Vagina (tissue), 2 donors: ENCODE measurements at places on chromosomes 16 and 17.

DNA sequence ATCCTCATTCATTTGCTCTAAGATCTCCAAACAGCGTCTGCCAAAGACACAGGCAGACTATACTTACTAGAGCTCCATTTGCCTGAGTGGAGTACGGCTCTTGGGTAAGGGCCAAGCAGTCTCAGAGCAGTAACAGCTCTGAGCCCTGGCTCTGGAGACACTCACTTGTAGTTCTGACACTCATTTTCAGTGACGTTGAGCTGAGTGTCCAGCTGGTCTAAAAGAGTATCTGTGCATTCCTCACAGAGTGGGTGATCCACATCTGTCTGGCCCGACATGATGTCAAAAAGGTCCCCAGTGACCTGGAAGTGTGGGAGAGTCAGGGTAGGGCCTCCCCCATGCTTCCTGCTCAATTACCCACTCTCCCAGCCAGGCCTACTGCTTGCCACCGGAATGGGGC, 5.7 kb downstream of the BECN1 start:
- no peak for DNase-seq

DNA sequence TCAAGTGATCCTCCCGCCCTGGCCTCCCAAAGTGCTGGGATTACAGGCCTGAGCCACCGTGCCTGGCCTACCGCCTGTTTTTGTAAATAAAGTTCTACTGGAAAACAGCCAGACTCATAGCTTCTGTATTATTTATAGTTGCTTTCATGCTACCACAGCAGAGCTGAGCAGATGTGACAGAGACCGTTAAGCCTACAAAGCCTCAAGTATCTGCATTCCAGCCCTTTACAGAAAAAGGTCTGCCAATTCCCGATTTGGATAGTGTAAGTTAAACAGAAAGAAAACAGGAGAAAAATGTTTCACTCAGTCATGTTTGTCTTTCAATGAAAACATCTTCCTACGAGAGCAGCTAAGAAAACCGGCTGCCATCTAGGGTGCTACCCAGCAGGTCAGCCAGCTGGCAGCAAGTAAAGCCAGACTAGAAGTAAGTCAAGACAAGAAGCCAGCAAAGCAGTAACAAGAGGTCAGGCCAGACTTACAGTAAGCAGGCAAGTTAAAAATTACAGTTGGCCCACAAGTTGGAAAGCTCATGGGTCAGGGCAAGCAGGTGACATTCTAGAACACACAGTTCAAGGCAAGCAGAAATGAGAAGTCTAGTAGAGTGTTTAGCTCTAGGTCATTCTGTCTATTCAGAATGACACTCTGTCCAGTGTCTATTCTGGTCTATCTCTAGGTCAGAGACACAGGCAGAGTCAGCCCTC, 17.7 kb downstream of the NCBP3 start:
- DNase-seq, result no peak

DNA sequence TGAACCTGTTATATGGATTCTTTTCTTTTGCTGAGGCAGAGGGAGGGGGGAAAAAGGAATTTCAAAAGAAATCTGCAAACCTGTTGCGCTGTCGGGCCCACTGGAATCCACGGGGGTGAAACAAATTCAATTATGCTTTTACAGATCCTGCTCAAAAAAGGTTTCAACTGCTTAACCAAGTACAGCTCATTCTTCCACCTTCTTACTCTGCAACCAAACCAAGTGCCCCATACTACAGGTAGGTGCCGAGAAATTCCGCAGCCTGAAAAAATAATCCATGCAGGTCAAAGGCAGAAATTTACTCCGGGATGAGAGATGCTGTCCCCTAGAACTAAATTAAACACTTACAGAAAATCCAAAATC, 416 bp downstream of the RNF43 start:
- DNase-seq, result no peak

- DNase-seq, result no peak
Measured at GRCh38 chr16:9437115-9437514, 345.7 kb downstream of the HAPSTR1 start.

DNA sequence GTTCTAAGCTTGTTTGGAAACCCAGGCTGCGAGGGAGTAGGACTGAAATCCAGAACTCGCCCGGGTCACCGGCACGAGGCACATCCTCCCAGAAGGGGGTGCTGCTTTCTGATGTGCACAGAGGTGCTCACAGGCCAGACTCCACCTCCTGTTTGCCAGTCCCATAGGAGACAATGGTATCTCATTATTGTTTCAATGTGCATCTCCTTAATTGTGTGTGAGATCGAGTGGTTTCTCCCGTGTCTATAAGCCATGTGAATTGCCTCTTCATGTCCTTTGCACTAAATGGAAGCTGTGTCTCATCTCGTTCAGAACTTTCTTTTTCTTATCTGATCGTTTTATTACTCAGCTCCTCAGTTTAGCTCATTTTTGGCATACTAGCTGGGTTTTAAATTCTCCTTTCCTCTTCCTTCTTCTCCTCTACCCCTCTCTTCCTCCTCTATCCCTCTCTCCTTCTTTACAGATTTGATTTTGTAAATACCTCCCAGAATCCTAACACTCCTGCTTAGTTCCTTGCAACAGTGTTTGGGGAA, 32.1 kb upstream of the PRKCB start:
- DNase-seq, result no peak

- no peak for DNase-seq
Measured at GRCh38 chr17:67401598-67402504, 24.8 kb downstream of the PITPNC1 start.

- no peak for DNase-seq
Measured at GRCh38 chr17:73910821-73911515, 266.7 kb upstream of the SDK2 start.

- DNase-seq, result no peak
Measured at GRCh38 chr16:67661101-67661761, 471 bp downstream of the PARD6A start.

- no peak for DNase-seq
Measured at GRCh38 chr16:66874079-66874775, 6.1 kb upstream of the PDP2 start.

DNA sequence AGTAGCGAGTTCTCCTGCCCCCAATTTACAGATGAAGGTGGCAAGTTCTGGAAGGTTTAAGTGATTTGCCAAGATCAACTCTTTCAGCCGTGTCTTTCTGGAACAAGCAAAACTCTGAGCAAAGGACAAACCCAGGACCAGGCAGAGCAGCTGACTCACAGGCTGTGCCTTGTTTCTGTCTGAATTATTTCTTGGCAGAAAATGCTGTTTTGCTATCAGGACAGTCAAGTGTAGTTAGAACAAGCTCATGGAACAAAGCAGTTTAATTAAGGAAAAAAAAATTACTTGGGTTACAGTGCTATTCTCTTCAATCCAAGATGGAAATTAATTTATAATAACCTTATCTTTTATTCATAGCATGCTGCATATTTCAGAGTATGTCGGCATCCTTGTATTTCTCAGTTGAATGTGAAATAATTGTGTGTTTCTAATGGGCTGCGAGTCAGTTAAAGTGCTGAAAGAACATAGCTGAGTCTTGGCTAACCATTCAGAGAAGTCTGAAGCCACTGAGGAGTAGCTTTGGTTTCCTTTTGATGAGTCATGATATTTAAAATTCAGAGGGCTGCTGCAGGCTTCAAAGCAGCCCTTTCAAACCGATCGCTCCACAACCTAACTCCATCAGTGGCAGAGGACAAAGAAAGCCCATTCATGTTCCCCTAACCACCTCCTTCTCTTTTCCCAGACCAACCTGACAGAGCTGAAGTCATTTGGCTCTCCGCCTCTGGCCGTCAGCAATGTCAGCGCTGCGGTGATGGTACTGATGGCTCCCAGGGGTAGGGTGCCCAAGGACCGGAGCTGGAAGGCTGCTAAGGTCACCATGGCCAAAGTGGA, 143.7 kb downstream of the ZNF18 start:
- DNase-seq, result no peak

- no peak for DNase-seq
Measured at GRCh38 chr17:11554042-11554441, 44.2 kb upstream of the DNAH9 start.

GRCh38 chr16:67844497-67844896, 2.2 kb upstream of the NUTF2 start:
- no peak for DNase-seq

DNA sequence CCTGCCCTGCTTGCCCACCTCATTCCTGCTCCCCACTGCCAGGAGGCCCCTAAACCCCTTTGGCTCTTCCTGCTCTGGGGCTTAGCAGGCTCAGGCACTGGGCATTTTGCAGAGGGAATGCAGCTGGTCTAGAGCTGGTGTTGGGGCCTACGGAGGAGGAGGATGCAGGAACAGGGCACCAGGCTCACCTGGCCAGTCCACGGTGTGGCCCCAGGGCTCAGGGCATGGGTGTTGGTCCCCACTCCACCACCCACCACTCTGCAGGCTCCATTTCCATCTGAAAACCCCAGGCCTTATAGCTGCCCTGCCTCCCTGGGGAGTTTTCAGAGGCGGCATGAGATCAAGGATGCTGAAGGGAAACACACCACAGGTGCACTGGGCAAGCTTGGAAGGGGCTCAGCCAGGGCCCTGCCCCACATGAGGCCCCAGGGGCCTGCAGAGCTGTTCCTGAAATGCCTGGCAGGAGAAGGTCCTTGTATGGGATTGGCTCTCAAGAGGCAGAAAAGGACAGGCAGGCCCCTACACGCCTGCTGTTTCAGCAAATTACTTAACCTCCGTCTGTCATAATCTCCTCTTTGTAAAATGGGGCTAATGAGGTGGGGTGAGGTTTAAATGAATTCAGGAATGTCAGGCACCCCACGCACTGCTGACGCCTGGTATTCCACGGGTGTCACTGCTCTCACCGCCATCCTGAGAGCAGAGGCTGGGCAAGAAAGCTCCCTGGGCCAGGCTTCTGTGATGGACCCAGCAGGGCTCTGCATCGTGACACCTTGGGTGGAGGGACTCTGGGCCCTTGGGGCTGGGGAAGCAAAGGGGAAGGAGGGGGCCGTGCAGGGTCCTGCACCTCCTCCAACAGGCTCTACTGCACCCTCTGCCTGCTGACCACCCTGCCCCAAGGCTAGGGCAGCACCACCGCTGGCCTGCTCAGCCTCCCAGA, 9.3 kb downstream of the SLC47A2 start:
- DNase-seq, result no peak

GRCh38 chr17:57823469-57824401, 26.1 kb downstream of the MRPS23 start:
- no peak for DNase-seq

DNA sequence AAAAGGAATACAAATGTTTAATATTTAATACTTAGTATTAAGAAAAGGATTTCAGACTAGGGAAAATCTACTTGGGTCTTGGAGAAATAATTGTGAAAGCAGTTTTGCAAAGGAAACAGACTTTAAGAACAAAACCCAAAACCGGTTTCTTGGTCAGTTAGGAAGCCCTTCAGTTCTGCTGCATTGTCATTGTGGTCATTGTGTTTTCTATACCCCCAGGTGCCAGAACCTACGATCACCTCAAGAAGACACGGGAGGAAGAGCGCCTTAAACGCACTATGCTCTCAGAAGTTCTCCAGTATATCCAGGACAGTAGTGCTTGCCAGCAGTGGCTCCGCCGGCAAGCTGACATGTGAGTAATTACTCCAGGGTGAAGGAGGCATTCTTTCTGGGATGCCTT, 19.5 kb upstream of the DUSP14 start:
- DNase-seq, result no peak

- no peak for DNase-seq
Measured at GRCh38 chr16:84592718-84593117, 25.2 kb downstream of the COTL1 start.

GRCh38 chr17:2595716-2596115, 2.3 kb downstream of the PAFAH1B1 start:
- DNase-seq, result no peak

DNA sequence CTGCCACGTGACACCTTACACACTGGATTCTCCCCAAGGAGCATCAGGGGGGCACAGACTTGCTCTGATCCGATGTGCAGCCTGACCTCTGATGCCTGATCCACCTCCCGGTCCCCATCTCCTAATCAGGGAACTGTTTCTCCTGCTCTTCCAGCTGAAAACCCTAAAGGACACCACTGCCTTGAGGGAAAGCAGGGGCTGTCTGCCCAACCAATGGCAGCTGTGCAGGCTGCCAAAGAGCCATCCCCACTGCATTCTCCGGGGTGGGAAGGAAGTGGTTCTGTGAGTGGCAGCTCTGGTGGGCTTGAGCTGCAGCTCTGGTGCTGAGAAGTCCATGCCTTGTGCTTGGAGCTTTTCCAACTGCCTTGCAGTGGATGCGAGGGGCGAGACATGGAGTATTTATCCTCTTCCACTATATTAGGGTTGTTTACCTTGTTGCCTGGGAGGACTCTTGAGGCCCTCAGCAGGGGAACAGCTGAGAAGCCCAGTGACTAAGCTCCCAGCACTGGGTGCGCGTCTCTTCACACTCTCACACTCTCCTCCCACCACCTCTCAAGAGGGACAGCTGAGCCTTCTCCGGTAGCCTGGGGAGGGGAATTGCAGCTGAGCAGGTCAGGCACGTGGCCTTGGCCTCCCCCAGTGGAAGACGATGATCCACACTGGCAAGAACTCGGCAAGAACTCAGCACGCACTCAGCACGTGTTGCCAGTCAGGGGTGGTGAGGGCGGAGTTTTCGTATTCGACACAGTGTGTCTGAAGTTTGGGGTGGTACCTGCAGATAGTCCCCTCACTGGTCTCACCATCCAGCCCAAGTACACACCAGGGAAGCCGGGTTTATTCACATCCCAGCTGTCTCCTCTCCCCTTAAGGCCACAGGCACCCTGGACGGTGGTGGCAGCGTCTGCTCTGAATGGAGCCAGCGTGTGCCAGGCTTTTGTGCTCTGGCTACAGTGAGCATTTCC, 21.1 kb upstream of the SPATA32 start:
- no peak for DNase-seq

DNA sequence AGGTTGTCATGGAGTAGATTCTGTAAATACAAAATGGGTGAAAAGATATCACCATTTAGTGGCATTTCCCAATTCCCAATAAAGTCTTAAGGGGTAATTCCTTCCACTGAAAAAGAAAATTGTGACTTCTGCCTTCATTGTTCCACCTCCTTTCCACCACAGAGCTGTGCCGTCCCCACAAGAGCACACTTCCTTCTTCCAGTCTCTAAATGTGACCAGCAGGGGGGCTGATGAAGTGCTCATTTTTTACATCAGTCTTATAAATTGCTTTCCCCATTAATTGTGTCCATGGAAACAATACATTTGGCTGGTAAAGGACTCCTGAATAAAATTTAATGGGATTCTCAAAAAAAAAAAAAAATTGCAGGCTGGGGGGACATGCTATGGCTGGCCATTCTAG, 260.8 kb upstream of the PSMD7 start:
- no peak for DNase-seq

- no peak for DNase-seq
Measured at GRCh38 chr17:70366386-70366785, 197.1 kb downstream of the KCNJ2 start.

DNA sequence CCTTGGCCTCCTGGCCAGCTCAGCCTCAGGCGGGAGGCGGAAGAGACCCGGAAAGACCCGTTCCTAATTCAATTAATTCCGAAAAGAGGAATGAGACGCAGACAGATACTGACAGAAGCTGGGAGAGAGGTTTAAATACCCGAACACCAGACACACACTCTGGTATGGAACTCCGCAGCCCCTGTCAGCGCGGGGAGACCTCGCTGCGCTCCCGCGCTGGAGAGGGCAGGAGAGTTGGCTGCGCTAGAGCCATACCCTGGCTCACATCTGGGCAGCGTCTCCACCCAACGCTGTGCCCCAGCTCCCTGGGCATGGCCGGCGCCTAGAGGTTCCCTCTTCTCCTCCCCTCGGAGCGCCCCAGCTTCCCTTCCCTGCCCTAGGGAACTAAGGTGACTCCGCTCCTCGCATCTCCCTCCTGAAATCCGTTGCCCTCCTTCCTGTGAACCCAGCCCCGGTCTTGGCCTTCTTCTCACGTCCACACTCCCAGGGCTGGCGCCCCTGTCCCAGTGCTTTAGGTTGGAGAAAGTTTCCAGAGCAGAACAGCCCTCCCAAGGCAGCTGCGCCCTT, 8.0 kb downstream of the NEUROD2 start:
- no peak for DNase-seq

- no peak for DNase-seq
Measured at GRCh38 chr17:82412535-82413520, 5.3 kb upstream of the HEXD start.

GRCh38 chr17:40518401-40519088, 17.1 kb upstream of the TNS4 start:
- no peak for DNase-seq
